Stimulated activated CD4-positive, alpha-beta T cell treated with anti-CD3 and anti-CD28 coated beads, Interleukin-4, amount 100 ng/mL, for 24 hours (primary cell): ENCODE measurements at places on chromosomes 7 and 10.

DNA sequence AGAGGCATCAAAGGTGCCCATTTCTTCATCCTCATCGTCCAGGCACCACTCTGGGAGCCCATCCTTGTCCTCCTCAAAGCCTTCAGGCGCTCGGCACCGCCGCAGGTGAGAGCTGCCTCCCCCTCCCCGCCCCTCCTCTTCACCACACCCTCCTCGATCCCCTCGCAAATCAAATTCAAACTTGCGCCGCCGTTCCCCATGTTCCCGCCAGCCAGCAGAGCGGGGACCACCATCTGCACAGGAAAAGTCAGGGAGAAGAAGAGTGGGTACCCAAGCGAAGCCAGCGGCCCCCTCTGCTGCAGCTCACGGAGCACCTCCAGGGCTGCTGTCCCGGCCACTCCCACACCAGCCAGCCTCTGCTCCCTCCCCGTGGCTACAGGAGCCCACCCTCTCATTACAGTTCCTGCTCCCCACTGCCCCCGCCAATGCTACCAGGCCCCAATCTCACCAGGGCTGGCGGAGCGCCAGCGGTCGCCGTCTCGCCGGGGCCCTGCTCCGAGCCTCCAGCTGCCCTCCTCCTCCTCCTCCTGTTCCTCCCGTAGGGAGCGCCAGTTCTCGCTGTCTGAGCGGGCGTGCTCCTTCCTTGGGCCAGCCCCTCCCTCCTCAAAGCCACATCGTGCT lies 7.7 kb downstream of the GIGYF1 start:
- DNase-seq: no peak

DNA sequence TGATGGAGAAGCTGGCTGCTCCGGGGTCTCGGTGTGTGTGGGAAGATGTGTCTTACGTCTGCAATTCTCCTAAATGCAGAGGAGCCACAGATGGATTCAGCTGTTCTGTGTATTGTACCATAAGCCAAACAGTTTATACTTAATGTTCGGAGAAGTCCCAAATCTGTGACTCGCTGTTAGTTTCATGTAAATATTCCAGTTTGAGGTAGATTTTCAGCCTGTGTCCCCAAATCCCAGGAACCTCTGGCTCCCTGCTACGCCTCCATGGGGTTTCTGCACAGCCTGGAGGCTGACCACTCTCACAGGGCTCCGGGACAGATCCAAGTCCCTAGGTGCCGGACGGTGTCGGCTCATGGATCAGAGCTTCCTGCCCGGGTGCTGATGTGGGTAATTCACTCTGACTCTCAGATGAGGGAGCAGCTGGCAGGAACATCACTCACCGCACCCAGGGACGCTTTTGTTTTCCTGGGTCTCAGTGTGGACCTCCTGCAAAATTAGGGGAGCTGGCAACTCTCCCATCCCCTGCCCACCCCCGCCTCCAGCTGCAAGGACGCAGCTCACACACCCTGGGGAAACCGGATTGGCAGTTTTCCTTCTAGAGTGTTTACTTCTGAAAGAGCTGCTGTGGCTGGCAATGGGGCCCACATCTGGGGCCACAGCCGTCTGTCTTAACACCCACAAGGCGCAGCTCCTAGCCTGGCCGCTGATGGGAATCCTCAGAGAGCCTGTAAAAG lies 421.1 kb upstream of the FOXK1 start:
- DNase-seq: no peak

GRCh38 chr10:14089556-14090292 lies 241.0 kb downstream of the FRMD4A start:
- DNase-seq: no peak

DNA sequence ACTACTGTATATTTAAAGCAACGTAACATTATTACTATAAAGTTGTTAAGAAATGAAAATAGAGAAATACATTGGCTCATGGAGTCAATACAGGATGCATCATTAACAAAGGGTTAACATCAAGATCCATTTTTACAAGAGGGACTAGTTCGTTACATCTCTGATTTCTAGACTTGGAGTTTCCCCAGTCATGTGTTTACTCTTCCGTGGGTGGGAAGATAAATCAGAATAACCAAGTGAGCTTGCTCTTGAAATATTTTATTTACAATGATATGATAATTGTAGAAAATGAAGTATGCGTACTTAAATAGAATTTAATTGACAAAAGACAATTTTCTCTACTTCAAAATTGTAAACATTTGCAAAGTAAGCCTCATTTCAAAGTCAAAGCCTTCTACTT lies 1.0 kb upstream of the PRKAR2B start:
- no peak for DNase-seq

- DNase-seq: no peak
These were observed 171.7 kb downstream of the JAZF1 start for GRCh38 chr7:28008911-28009310.

GRCh38 chr10:3135006-3135405 lies 37.6 kb downstream of the PITRM1 start:
- no peak for DNase-seq

GRCh38 chr7:112143582-112143981 lies 62.6 kb downstream of the DOCK4 start:
- DNase-seq: no peak
